Vein endothelial cell (primary cell): ENCODE measurements at places on chromosomes 12 and 14. TPM values are rescaled to one million over a fixed set of nuclear protein-coding genes. Genes with fewer than 3 reads are reported as not detected.

STXBP6 gene
- total RNA-seq: under 0.01 TPM in 1 of 2 replicates, not detected in the other

RPL6 gene
- 1,019 and 1,432 TPM in 2 replicates for total RNA-seq

CLEC9A gene
- total RNA-seq: not detected in 2 replicates

EML5 gene
- total RNA-seq: under 0.01 and 0.10 TPM in 2 replicates

PIWIL1 gene
- total RNA-seq: not detected in 2 replicates

CIT gene
- 11.8 and 23.0 TPM in 2 replicates for total RNA-seq

SOX5 gene
- total RNA-seq: 1.5 and 2.6 TPM in 2 replicates

DPF3 gene
- total RNA-seq: 4.2 and 7.0 TPM in 2 replicates

DDN gene
- 0.19 and 0.65 TPM in 2 replicates for total RNA-seq

SPIC gene
- total RNA-seq: not detected in 2 replicates

ARF3 gene
- 83.0 and 115 TPM in 2 replicates for total RNA-seq

DAZAP2 gene
- total RNA-seq: 198 and 222 TPM in 2 replicates

NYNRIN gene
- 14.6 and 28.7 TPM in 2 replicates for total RNA-seq

PGF gene
- total RNA-seq: 320 and 421 TPM in 2 replicates
